CD4-positive, alpha-beta T cell treated with Interleukin-2 at 100 ng/mL for 4 hours (primary cell): ENCODE measurements at places on chromosomes 6 and 20.

- no peak for DNase-seq
Observed at GRCh38 chr6:147653631-147654030, 145.1 kb downstream of the SAMD5 start.

- peak; percentile 77 for DNase-seq
Observed at GRCh38 chr6:7140631-7141378, 33.0 kb downstream of the RREB1 start.

- DNase-seq: no peak
Observed at GRCh38 chr6:35397806-35398418, 54.2 kb upstream of the FANCE start.

DNA sequence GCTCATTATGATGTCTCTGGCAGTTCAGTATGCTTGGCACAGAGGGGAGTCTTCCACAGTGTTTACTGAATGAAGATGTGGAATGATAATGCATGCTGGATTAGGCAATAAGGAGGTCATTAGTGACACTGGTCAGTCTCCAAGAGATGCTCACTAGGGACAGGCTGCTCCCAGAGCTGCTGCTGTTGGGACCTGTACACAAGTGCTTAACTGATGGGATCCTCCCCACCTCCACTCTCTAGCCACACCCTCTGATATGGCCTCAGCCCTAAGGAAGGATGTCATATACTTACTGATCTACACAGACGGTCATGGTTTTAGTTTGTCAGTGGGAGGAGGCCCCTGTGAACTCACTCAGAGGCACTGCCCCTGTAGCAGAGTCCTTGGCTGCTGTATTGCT, 73.4 kb downstream of the MYB start:
- no peak for DNase-seq

- peak; percentile 32 for DNase-seq
Observed at GRCh38 chr20:21719592-21720214, 14.2 kb downstream of the PAX1 start.

- DNase-seq: no peak
Observed at GRCh38 chr6:78117966-78118365, 465.1 kb downstream of the MEI4 start.

DNA sequence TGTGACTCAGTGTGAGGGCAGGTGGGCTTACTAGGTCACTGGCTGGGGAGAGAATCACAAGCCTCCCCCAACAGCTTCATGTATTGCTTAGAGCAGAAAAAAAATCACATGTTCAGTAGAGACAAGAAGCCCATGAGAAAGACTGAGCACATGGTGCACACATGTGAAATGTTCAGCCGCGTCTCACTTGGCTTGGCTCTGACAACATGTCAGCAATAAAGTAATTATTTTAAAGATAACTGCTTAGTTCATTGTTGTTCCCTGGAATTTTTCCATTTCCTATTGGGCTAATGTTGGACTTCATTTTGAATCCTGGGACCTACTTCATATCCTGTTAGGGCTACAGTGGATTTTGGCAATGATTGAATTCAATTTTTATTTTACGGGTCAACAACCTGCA, 222.6 kb downstream of the C6orf118 start:
- DNase-seq: no peak

DNA sequence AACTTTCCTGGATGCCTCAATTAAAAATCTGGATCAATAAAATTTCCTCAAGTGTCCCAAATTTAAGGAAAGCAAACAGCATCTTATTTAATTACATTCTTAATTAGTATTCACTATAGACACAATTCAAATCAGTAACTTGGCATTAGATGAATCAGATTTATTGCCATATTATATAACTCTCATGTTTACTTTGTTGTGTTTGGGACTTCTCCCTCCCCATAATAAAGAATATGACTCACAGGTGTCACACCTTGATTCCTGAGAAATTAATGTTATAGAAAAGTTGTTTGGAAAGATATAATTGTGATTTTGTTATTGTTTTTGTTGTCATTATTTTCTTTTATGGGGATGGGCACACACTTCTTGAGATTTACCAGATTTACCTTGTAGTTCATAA, 18.4 kb downstream of the EYA4 start:
- DNase-seq: no peak

DNA sequence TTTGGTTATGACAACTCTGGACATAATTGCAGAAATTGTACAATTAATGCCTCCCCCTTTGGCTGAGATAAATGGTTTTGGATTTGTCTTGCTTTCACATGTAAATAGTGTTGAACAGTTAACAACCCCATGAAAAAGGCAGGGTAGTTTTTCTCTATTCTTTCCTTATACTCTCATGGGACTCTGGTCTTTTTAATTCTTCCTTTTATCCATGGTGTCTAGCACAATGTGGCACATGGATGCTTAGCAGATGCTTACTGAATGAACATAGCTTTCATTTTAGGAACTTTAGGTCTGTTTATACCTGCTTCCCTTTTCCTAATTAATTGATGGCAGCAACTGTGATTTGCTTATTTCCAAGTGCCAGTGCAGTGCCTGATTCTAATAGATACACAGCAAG, 75.6 kb downstream of the NCOA3 start:
- DNase-seq: no peak

DNA sequence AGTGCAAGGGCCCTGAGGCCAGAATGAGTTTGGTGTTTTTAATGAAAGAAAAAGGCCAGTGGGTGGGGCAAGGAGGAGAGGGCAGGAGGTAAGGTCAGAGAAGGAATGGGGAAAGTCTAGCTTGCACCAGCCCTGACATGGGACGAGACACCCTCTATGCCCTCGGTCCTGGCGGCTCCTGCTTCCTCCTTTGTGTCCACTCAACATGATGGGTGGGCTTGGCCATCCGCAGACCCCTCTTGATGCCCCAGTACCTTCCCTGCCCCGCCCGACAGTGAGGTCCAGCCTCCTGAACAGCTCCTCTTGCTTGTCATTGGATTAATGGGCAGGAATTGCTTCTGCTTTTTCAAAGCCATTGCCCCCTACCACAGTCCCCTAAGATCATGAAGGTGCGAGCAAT, 33.6 kb upstream of the ANGPT4 start:
- no peak for DNase-seq

DNA sequence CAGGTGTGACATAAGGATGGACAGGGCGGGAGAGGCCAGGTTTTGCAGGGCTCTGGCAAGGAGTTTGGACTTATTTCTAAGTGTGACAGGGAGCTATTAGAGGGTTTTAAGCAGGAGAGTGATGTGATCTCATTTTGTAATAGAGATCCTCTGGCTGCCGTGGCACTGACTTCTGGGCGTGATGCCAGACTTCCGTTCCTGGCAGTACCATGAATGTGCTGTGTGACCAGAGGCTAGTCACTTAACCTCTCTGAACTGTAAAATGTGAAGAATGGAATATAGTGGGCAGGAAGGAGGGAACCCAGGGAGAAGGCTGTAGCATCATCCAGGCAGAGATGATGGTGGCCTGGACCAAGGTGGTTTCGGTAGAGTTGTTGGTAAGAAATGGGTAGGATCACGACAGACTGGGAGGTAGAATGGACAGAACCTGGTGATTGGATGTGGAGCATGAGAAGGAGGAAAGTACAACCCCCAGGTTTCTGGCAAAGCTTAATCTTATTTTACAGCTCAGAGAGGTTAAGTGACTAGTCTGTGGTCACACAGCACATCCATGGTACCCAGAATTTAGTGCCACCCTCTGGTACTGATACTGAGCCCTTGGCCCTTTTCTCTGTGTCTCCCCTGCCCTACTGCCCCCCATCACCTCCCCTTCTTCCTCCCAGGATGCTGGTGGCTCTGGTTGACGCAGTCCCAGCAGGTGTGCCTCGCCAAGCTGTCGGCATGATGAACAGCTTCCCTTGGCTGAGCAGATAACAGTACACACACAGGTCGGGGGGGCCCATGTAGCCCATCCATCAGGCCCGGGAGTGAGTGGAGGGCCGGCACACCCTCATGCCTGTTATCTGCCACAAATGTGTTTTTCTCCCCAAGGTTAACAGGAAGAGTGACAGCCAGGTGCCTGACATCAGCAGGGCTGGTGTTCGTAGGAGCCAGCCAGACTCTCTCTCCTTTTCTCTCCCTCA, 52.9 kb upstream of the CTNNBL1 start:
- DNase-seq: no peak

- DNase-seq: no peak
Observed at GRCh38 chr6:170114187-170114945, 176.5 kb downstream of the DLL1 start.

GRCh38 chr20:38293491-38294065, 10.4 kb upstream of the BPI start:
- no peak for DNase-seq

DNA sequence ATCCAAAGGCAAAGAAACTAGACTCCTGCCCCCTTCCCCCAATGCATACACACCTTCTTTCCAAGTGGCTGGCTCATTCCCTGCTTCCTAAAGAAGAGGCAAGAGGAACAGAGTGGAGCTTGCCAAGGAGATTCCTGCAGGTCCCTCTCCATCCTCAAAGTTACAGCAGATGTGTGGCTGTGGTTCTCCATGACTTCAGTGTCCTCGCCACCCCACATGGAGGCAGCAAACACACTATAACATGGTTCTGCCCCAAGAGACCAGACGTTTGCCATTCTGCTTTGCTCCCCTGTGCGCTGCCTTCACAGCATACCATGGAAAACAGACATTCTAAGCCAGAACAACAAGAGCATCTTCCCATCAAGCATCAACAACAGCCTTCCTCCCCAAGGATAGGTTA, 84.4 kb downstream of the BACH2 start:
- no peak for DNase-seq

DNA sequence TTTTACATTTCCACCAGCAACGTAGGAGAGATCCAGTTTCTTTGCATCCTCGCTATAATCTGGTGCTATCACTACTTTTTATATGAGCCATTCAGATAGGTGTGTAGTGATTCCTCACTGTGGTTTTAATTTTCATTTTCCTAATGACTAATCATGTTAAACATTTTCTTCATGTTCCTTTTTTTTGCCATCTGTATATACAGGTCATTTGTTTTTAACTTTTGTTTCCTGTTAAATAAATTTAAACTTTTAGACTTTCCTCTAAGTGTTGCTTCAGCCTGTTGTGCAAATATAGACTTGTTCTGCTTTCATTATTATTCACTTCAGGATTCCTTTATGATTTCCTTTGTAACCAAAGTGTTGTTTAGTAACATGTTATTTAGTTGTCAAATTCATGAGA, 697.4 kb downstream of the PTPRT start:
- no peak for DNase-seq

DNA sequence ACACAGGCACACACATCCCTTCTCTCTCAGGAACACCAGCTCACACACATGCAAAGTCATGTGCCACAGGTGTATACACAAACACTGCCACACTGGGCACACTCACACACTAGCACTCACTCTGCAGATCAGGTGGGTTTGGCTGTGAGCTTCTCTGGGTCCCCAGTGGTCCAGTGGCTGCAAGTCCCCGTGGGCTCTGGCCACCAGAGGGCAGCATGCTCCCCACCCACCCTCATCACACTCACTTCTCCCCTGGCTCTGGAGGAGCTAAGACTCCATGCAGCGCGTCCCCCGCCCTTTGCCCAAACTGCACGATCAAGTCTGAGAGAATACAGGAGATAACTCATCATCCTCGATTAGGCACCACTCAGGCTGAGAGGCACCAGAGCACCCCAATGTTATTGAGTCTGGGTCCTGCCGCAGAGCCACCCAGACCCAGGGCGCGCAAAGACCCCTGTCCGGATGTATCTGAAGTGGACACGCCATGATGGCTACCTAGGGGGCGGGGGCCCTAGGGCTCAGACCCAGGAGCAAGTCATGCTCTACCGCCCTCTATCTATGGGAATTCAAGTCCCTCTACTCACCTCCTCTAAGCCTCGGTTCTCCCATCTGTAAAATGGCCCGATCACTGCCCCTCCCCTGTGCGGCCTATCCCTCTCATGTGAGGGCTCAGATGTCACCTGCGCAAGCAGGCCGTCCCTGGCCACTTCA, 90.5 kb downstream of the GRM4 start:
- DNase-seq: peak; percentile 46

DNA sequence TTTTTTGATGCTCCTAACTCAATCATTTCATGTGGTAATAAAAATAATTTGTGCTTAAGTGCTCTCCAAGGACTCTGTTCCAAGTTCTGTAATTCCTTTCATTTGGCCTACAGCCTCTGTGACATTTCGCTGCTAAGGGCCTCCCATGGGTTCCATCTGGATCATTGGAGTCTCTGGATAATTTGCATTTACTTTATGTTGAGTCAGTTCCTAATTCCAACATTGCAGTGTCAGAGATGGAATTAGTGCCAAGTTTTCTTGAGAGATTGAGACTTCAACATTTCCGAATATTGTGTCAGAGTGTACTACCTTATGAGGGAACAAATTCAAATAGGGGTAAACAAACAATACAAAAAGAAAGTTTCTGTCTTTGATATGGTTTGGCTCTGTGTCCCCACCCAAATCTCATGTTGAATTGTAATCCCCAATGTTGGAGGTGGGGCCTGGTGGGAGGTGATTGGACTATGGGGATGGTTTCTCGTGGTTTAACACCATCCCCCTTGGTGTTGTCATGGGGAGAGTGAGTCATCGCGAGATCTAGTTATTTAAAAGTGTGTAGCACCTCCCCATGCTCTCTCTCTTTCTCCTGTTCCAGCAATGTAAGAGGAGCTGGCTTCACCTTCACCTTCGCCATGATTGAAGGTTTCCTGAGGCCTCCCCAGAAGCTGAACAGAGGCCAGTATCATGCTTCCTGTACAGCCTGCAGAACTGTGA, 244.1 kb upstream of the TBX18 start:
- DNase-seq: no peak

DNA sequence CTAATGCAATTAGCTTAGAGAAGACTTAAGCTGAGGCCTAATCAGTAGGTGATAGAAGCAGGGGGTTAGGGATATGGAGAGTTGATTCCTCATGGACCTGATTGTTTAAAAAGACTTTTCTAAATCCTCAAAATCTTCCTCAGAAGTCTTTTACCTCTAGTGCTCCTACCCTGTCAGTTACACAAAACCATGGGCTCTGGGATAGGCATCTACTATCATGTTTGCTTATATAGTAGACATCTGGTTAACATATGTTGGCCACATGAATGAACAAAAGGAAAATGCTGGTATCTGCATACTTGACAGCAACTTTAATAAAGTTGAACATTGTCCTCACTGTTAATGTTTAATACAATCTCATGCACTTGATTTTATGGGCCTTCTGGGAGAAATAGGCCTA, 61.5 kb upstream of the FKBP1C start:
- no peak for DNase-seq

DNA sequence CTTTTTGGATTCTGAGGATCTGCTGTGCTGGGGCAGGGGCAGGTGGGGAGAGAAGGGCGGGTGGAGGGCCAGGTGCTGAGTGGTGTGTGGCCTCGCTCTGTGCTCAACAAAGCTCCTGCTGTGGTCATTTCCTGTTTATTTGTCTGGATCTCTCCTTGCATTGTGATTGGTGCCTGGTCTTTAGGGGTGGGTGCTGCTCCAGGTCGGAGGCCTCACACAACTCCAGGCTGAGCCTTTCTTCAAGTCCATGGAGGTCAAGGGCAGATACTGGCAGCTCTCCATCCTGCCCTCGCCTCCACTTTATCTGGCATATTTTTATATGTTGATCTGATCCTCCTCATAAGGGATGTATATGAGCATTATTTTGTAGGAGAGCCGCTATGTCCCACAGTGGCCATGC, 36.2 kb downstream of the HLA-F start:
- DNase-seq: no peak

DNA sequence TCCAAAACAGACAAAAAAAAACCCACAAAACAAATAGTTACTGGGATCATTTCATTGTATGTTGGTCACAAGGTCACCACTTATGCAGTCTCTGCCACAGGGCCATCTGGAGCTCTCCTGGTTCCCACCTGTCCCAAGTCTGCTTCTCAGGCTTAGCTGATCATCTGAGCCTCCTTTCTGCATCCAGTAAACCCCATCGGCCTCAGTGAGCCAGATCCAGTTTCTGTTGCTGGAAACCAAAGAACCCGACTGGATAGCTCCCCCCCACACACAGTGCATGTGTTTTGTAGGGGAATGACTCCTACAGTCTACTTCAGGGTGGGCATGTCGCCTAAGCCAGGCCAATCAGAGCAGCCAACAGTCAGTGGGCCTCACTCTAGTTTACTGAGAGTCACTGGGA, 233.3 kb downstream of the PREX1 start:
- DNase-seq: no peak
